ENCODE measurements at places on chromosomes 12 and 14. TPM values are rescaled to one million over a fixed set of nuclear protein-coding genes. Genes with fewer than 3 reads are reported as not detected.

- no peak for DNase-seq
Observed at GRCh38 chr14:72907886-72908285, 14.0 kb upstream of the DPF3 start.

DNA sequence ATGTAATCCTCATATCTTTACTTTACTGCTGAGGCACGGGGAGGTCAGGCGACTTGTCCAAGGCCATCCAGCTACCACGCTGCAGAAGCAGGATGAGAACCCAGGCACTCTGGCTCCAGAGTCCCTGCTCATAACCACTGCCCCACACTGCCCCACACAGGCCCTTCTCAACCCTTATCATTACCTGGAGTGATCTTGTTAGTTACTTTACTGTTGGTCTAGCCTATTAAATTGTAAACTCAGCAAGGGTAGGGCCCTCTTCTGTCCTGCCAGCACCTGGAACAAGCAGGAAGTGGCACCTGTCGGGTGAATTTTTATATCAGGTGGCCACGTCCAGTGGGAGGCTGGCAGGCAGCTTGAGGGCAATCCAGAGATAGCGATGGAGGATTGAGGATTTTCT lies 12.2 kb downstream of the FAIM2 start:
- DNase-seq, result no peak

- DNase-seq, result no peak
Observed at GRCh38 chr14:53884601-53885000, 72.0 kb downstream of the BMP4 start.

- DNase-seq, result no peak
Observed at GRCh38 chr14:54480830-54481562, 7.8 kb downstream of the GMFB start.

- no peak for DNase-seq
Observed at GRCh38 chr14:61398221-61398620, 76.8 kb downstream of the PRKCH start.

- no peak for DNase-seq
Observed at GRCh38 chr12:102812344-102812743, 104.7 kb downstream of the PAH start.

GRCh38 chr12:46832130-46832704 lies 6.4 kb upstream of the SLC38A4 start:
- peak; percentile 81 for DNase-seq

DNA sequence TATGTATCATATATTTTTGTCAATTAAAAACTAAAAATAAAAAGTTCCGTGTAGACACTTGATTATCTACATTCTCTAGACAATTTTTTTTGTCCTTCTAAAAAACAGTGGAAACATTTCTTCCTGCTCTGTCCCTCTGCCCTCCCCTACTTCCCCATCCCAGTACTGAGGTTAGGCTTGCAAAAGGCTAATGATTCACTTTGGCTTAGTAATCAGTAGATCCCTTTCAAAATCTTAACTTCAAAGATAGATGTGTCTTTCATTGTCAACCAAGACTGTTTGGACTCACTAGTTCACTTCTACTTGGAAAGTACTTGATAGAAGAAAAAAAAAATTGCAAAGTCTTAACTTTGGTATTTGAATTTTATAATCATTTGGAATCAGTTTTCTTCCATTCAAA lies 3.8 kb downstream of the SETD3 start:
- no peak for DNase-seq

DNA sequence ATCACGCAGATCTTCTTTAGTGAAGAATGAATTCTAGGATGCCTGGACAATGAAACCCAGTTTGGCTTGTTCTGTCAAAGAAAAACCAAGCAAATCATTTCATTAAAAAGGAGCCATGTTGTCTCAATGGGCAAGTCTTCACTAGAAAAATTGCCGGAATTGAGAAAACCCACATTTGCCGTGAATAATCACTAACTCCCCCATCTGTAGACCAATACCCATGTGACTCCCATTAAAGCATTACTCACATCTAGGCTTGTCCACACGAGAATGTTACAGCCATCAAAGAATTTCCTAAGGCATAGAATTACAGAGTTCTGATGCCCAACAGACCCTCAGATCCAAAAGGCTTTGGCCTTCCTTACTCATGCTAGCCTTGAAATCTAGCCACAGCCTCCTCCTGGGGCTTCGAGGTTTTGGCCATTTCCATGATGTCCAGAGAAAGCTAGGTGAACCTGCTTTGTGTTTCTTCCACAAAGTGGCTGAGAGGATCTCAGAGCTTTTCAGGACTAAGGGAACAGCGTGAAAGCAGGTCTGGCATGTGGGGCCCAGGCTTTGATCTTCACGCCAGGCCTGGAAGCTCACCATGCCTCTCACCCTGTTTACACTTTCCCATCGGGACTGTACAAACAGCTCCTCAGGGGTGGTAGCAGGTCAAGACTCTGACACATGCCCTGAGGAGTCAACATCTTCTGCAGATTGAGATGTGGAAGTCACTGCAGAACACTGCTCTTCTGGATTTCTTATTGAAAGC lies 12.1 kb downstream of the SLC7A8 start:
- no peak for DNase-seq

- no peak for DNase-seq
Observed at GRCh38 chr12:71840231-71840847, 780 bp downstream of the TBC1D15 start.

- DNase-seq, result peak; percentile 57
Observed at GRCh38 chr12:116524964-116525379, 34.2 kb upstream of the MAP1LC3B2 start.

GRCh38 chr12:48981757-48982157 lies 3.6 kb downstream of the WNT1 start:
- DNase-seq, result peak; percentile 66

- DNase-seq, result no peak
Observed at GRCh38 chr12:127648321-127648720, 618.6 kb upstream of the TMEM132C start.

DNA sequence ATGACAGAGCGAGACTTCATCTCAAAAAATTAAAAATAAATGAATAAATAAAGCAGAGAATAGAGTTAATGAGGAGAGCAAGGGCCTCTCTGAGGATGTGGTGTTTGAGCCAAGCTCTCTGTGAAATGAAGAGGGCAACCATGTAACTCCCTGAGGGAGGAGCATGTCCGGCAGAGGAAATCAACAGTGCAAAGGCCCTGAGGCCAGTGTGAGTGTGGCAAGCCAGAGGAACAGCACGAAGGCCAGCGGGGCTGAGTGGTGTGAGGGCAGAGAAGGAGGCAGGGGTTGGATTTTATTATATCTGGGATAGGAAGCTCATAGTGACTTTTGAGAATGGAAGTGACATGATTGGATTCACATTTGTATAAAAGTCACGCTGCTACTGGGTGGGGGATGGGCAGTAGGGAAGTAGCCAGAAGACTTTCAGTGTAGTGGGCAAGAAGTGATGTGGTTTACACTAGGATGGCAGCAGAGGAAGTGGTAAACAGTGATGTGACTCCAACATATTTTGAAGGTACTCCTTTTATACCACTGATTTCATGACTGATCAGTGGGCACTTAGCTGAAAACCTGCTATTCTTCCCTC lies 10.3 kb upstream of the LRP1-AS start:
- DNase-seq, result no peak

DNA sequence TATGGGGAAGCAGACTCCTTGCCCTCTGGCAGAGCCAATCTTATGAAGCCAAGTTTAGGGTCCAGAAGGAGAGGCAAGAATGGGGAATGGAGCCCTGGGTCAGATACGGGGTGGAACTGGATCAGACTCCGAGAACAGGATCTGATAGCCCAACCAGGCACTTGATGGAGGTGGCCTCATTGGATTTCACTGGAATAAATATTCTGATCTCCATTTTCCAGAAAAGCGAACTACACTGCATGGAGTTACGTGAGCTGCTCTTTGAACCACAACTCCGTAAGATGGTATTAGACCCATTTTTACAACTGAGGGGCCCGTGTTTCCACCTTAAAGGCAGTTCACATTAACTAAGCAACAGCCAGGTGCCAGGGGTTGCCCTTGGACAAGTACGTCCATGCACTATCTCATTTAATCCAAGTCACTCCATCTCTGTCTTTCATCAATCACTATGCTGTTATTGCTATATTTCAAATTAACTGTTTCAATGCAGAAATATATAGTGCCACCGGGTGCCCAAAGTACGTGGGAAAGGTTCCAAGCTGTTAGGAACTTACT lies 155.2 kb downstream of the BCL11B start:
- DNase-seq, result no peak

GRCh38 chr12:110577864-110578693 lies 5.0 kb downstream of the PPTC7 start:
- no peak for DNase-seq

DNA sequence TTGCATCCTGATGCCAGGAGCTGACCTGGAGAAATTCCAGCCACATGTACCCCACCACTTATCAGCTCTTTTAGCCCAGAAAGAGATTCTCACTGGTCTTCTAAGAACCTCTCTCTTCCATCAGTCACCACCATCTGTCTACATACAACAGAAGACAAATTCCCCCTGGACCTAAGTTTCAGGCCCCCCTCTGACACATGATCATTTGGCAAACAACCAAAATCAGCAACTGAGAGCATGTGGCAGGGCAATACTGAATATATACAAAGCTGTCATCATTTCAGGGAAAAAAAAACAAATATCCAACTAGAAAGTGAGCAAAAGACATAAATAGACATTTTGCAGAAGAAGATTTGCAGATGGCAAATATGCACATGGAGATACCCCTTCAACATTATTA lies 180.2 kb downstream of the FOXN3 start:
- DNase-seq, result no peak

The CFAP73 gene
- total RNA-seq, result 0.33 TPM

The PLA2G1B gene
- not detected for total RNA-seq

The B4GALNT3 gene
- 10.9 TPM for total RNA-seq

The GLT1D1 gene
- total RNA-seq, result 9.2 TPM

The CDCA4 gene
- 111 TPM for total RNA-seq

The TOMM20L gene
- total RNA-seq, result not detected

The BCL2L14 gene
- total RNA-seq, result 0.33 TPM

The REC8 gene
- 5.9 TPM for total RNA-seq

The RGS6 gene
- 0.87 TPM for total RNA-seq

The IL31 gene
- not detected for total RNA-seq

The TROAP gene
- total RNA-seq, result 48.0 TPM

The CISTR gene
- total RNA-seq, result not detected

The KRT8 gene
- 445 TPM for total RNA-seq

The ANG gene
- 19.4 TPM for total RNA-seq

The ATF7IP gene
- total RNA-seq, result 26.2 TPM

The GPR132 gene
- total RNA-seq, result not detected

All from H7 (cell line).